ENCODE measurements at places on chromosomes 11 and 22. TPM values are rescaled to one million over a fixed set of nuclear protein-coding genes. Genes with fewer than 3 reads are reported as not detected.

OR51I1 gene
- 1.1 TPM for total RNA-seq

DNA sequence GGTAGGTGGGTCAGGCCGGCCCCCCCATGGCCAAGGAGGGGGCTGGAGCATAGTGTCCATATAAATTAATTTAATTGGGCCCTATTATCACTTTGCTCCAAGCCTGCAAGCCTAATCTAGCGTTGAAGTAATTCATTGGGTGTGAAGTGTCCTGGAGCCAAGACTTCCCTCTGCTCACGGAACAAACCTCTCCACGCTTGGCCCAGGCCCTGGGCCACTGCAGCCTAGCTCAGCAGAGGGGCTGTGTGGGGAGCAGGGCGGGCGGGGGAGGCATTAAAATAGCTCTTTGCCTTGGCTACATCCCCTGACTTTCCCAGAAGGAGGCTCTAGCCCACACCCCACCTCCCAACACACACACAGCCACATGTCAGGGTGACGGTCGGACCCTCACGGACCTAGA lies 73.5 kb downstream of the THAP12 start:
- DNase-seq: no peak

ISX gene
- total RNA-seq: not detected

OR51E2 gene
- not detected for total RNA-seq

GRCh38 chr22:35622191-35622913 lies 5.2 kb upstream of the MB start:
- DNase-seq: peak; percentile 38

KRTAP5-7 gene
- not detected for total RNA-seq

MFNG gene
- 3.8 TPM for total RNA-seq

KRTAP5-2 gene
- total RNA-seq: not detected

DNA sequence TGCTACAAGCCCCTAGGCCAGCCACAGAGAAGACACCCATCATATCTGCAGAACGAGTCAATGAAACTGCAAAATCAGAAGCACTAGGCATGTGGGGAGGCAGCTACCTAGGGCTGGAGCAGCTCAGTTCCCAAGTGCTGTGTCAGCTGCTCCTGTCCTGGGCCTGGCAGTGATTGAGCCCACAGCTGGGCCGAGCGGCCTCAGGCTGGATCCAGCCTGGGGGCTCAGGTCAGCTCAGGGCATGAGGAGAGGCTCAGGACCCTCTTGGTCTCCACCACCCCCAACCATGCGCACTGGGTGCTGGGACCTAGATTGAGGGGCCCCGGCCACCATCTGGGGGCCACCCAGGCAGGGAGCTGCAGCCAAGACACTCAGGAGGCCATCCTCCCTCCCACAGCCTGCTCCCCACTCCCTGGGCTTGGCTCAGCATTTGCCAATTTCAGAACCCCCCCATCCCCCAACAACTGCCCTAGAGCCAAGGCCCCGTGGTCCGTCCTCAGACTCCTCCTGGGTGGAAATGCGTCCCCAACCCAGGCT lies 2.4 kb upstream of the TNNT3 start:
- no peak for DNase-seq

RDX gene
- 43.2 TPM for total RNA-seq
